ENCODE measurements at places on chromosomes 5 and 9.

DNA sequence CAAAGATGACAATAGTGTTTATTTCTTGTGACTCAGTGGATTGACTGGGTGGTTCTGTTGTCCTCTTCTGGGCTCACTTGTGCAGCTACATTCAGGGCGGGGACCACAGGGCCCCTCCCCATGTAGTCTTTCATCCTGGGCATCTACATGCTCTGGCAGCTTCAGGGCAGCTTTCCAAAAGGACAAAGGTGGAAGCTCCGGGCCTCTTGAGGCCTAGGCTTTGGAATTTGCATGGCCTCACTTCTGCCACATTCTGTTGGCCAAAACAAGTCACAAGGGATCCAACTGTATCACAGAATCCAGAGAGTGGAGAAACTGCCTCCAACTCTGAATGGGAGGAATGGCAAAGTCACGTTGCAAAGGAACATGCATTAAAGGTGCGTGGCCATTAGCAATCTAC is 64.3 kb downstream of the ARHGAP26 start:
- peaks cover 14% of the 10 kb centered on the region for H3K4me1 ChIP-seq
- no peak overlapping the region for H3K27ac ChIP-seq
- H3K4me3 ChIP-seq: no peak overlapping the region
- H3K27me3 ChIP-seq: no peaks in the 10 kb centered on the region

- H3K36me3 ChIP-seq: no peaks in the 10 kb centered on the region
- H3K4me3 ChIP-seq: no peak overlapping the region
- H3K27ac ChIP-seq: no peak overlapping the region
- H3K27me3 ChIP-seq: no peaks in the 10 kb centered on the region
- DNase-seq: no peak
Measured at GRCh38 chr9:18463991-18464390, 10.0 kb upstream of the ADAMTSL1 start.

GRCh38 chr9:94150890-94151650 is 66.8 kb downstream of the PTPDC1 start:
- H3K27ac ChIP-seq: no peak overlapping the region
- DNase-seq: no peak
- no peak overlapping the region for H3K4me3 ChIP-seq
- H3K27me3 ChIP-seq: no peaks in the 10 kb centered on the region
- peaks cover 8% of the 10 kb centered on the region for H3K36me3 ChIP-seq

- H3K36me3 ChIP-seq: no peaks in the 10 kb centered on the region
- peaks cover 79% of the 10 kb centered on the region for H3K27me3 ChIP-seq
- no peak overlapping the region for H3K4me3 ChIP-seq
- H3K4me1 ChIP-seq: peaks cover 34% of the 10 kb centered on the region
- no peak for DNase-seq
Measured at GRCh38 chr5:176743868-176744583, 66.3 kb upstream of the UNC5A start.

- H3K36me3 ChIP-seq: peaks cover 30% of the 10 kb centered on the region
- no peaks in the 10 kb centered on the region for H3K27me3 ChIP-seq
- H3K27ac ChIP-seq: no peak overlapping the region
- peaks cover 9% of the 10 kb centered on the region for H3K4me1 ChIP-seq
Measured at GRCh38 chr9:20722221-20722620, 38.2 kb downstream of the FOCAD start.

DNA sequence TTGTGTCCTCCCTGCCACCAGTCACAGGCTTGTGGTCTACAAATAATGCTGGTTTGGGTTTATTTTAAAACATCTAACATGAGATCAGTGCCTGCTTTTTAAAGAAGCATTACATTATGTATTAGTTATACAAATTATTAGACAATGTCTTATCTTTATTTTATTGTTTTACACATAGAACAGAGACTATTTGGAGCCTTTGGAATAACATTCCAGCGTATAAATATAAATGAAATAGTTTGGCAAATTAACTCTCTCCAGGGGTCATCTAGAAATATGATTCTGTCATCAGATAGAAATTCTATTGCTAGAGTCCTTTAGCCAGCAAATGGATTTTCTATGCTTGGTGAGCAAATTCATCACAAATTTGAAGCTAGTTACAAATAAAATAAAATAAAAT is 22.4 kb downstream of the MAP1B start:
- DNase-seq: no peak
- H3K27me3 ChIP-seq: peaks cover 40% of the 10 kb centered on the region
- H3K27ac ChIP-seq: no peak overlapping the region
- H3K4me3 ChIP-seq: no peak overlapping the region
- H3K4me1 ChIP-seq: no peaks in the 10 kb centered on the region
- no peaks in the 10 kb centered on the region for H3K36me3 ChIP-seq

DNA sequence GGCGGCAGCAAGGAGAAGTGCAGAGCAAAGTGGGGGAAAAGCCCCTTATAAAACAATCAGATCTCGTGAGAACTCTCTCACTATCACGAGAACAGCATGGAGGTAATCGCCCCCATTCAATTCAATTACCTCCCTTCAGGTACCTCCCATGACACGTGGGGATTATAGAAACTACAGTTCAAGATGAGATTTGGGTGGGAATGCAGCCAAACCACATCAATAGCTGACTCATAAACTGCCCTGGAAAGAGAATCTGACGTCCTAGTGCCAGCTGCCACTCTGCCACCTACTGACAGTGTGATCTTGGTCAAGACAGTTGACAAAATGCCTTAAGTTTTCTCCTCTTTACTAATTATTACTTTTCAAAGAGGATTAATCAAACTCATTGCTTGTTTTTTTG is 128.3 kb downstream of the GPBP1 start:
- peaks cover 2% of the 10 kb centered on the region for H3K36me3 ChIP-seq
- H3K27ac ChIP-seq: no peak overlapping the region
- no peak for DNase-seq

DNA sequence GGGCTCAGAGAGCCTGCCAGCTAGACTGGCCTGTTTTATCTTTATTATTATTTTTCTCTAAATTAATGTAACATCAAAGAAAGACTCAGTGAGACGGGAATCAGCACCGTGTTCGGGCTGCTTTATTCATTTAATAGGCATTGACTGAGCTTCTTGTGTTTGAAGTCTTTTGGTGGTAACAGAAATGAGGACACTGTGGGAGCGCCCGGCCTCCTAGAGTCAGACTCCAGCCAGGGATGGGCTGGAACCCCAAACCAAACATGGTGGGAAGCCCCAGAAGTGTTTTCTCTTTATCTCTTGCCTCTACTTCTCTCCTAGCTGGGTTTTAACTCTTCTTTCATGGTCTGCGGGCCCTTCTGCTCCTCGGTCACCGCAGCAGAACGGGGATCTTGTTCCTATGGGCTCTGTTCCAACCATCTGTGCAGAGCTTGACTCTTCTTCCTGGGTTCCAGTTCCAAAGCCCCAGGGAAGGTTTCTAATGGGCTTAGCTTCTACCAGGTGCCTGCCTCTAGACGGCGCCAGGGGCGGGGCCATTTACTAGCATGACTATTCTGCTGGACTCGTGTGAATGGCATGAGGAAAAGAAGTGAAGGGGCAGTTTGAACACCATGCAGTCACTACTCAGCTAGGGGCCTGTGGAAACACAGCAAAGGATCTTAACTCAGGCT is 123.8 kb downstream of the FGF18 start:
- H3K36me3 ChIP-seq: no peaks in the 10 kb centered on the region
- no peak for DNase-seq
- no peak overlapping the region for H3K4me3 ChIP-seq
- no peaks in the 10 kb centered on the region for H3K4me1 ChIP-seq

DNA sequence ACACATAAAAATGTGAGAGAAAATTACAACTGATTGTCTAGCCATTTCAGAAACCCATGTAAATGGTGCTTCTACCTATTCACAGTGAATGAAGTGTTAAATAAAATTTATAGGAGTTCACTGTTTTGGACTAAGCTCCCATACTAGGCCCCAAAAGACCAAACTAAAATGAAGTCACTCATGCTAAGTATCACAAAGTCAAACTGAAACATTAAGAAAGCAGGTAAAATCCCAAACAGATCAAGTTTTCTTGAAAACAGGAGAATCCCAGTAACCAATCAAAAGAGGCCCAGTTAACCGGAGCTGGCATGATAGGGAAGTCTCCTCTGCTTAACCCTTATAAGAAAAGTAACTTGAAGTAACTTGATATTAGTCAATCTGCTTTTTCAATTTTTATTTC is 35.2 kb upstream of the MYOT start:
- H3K27ac ChIP-seq: no peak overlapping the region
- H3K27me3 ChIP-seq: no peaks in the 10 kb centered on the region
- peaks cover 16% of the 10 kb centered on the region for H3K36me3 ChIP-seq
- H3K4me1 ChIP-seq: no peaks in the 10 kb centered on the region

DNA sequence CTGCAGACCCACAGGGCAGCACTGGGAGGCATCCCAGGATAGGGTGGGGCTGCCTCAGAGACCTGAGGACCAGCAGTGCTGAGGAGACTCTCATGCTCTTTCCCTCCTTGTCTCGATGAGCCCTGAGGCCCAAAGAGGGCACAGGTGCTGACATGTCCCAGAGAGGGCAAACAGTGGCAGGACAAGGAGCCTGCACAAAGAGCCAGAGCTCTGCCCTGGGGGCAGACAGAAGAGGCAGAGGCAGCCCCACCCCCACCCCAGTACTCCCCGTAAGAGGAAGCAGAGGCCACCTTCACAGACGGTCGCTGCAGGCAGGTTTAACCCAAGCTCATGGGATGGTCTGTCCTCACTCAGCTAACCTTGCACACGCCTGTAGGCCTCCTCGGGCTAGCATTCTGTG is 29.4 kb upstream of the TTLL11 start:
- H3K4me1 ChIP-seq: peaks cover 29% of the 10 kb centered on the region
- peak overlapping the region; percentile 42 for H3K27ac ChIP-seq
- peaks cover 44% of the 10 kb centered on the region for H3K27me3 ChIP-seq
- H3K4me3 ChIP-seq: no peak overlapping the region
- DNase-seq: no peak
- no peaks in the 10 kb centered on the region for H3K36me3 ChIP-seq

GRCh38 chr5:545641-546375 is 21.6 kb upstream of the SLC9A3 start:
- peaks cover 65% of the 10 kb centered on the region for H3K4me1 ChIP-seq
- H3K36me3 ChIP-seq: peaks cover 3% of the 10 kb centered on the region
- peaks cover 44% of the 10 kb centered on the region for H3K27me3 ChIP-seq
- no peak overlapping the region for H3K27ac ChIP-seq
- no peak for DNase-seq

DNA sequence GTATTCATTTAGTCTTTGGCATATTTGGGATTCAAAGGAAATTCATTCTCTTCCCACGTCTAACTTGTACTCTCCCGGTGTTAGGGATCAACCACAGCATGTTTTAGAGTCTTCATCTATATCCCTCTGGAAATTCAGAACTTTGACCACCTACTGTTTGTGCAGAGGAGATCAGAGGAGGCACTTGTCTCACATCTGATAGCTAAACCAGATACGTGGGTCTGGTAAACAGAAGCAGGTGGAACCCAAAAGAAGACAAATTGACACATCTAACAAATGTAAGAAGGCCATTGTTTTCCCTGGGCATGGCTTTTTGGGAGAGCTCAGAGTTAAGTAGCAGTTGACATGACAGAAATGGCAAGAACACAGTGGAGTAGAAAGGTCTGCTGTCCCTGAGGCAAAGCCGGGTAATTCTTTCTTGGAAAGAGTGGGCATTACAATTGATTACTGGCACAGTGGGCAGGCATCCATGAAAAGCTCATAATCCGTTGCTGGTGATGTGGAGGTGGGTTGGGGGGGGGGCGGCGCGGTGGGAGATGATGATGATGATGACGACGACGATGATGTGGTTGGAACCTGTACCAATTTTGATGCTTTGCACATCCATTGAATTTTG is 27.5 kb downstream of the PIP5K1B start:
- no peak for DNase-seq
- H3K4me1 ChIP-seq: peaks cover 70% of the 10 kb centered on the region
- no peak overlapping the region for H3K27ac ChIP-seq

DNA sequence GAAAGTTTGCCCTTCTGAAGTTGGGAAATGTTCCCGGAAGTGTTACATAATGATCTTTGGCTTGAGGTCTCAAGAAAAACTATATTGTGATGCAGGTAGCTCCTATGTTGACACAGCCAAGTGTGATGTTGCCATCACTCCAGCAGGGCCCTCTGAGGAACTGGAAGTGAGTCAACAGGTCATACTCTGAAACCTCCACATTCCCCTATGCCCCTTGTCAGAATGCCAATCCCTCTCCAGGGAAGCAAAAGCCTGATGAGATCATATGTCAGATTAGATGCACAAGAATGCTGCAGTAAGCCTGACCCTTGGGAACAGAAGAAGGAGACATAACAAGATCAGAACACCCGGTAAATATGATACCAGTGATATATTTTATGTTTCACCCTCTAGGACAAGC is 66.8 kb upstream of the ITGA2 start:
- no peak overlapping the region for H3K4me3 ChIP-seq
- no peak for DNase-seq
- peaks cover 7% of the 10 kb centered on the region for H3K27me3 ChIP-seq
